Stimulated activated naive CD8-positive, alpha-beta T cell treated with anti-CD3 and anti-CD28 coated beads, Interleukin-15, amount 100 ng/mL, for 72 hours (primary cell): ENCODE measurements at places on chromosomes 16 and 17.

DNA sequence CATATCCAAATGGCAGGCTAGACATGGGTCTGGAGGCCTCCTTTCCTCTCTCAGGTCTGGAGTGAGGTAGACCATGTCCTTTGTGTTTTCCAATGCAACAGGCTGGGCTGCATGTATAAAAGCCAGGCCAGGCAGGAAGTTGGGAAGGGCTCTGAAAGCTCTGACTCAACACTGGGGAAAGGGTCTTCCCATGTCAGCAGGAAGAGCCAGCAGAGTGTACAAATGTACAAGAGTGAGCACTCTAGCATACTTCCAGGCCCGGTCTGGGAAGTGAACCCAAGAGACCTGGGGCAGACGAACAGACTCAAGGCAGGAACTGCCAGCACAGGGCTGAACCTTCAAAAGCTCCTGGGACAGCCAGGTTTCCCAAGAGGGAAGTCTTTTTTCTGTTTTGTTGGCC is 7.0 kb downstream of the ATPAF2 start:
- DNase-seq = no peak

- no peak for DNase-seq
These were observed 2.1 kb downstream of the CES5A start for GRCh38 chr16:55873122-55873521.

DNA sequence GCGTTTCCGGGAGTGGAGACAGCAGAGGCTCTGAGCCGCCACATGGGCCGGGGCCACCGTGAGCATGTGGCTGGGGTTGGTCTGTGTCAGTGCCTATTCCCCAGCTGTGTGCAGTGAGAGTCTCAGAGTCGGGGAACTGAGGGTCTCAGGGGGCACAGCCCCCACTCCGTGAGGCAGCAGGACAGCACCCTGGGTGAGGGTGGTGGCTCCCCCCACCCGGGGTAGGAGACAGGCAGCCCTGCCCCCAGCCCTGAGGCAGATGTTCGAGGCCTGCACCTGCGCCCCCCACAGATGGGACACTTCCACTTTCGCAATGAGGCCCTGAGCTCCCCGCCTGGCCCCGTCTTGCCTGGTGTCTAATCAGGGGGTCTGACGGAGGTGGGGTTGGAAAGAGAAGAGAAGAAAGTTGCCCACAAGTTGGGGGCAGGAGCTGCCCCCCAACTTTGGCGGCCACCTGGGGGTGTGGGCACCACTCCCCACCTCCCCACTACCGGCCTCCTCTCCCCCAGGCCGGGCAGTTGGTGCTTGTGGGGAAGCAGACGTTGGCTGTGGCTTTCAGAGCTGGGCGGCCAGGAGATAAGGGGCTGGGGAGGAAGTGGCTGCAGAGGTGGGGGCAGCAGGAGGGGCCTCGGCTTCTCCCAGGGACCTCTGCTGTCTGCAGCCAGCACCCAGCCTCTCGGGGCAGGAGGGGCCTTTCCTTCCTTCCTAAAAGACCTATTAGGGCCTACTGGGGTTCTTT is 1.8 kb upstream of the CBFA2T3 start:
- DNase-seq = no peak

- no peak for DNase-seq
These were observed 4.8 kb upstream of the C1QL1 start for GRCh38 chr17:44972953-44973352.

DNA sequence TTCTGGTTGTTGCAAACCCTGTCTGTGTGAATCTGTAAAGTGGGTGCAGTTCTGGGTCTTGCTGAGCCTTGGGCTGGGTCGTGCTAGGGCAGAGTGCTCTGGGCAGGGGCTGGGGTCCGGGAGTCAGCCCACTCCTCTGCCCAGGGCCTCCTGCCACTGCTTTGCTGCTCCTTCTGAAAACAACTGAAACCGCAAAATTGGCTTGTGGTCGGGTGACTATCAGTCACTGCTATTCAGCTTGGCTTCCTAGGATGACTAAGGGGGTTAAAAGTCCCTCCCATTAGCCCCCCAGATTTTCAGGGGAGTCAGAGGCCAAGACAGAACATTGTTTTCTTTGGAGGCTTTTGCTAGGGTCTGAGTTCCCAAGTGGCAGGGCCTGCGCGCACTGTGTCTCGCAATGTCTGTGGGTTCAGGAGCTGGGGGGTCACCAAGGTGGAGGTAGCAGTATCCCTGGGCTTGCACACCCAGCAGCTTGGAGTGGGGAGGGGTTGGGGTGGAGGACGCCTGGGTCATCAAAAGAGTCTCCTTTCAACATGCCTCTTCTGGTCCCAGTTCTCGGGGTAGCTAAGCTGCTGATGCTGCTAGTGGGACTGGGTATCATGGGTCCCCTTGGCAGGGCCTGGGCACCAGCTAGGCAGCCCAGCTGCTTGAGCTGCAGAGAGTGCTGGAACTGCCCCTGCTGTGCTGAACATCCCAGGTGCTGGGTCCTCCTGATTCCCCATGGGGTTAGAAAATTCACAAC is 13.5 kb upstream of the TBX21 start:
- DNase-seq = peak; percentile 82

GRCh38 chr17:21380659-21381058 is 4.5 kb downstream of the KCNJ12 start:
- DNase-seq = no peak

GRCh38 chr16:89350701-89351380 is 133.3 kb downstream of the ZNF778 start:
- peak; percentile 53 for DNase-seq

GRCh38 chr17:65896889-65897288 is 295.0 kb downstream of the CEP112 start:
- no peak for DNase-seq

DNA sequence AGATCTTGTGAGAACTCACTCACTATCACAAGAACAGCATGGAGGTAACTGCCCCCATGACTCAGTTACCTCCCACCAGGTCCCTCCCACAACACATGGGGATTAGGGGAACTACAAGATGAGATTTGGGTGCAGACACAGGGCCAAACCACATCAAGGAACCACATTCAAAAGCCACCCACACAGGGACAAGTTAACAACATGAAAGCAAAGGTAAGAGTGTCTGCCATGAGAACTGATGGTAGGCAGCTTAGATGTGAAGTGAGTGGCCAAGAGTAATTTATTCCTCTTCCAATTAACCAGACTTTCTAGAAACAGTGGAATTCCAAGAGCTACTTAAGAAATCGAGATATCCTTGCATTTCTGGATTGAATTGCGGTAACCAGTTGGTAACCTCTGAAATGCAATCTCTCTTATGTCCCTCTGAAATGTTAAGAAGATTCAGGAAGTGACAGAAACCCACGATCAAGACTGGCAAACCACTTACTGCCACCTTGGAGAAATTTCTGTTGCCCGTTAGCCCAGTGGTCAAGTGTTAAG is 167.4 kb upstream of the CACNG5 start:
- DNase-seq = peak; percentile 66

- no peak for DNase-seq
These were observed 38.5 kb downstream of the ZNF276 start for GRCh38 chr16:89759746-89760340.

GRCh38 chr16:64731891-64732290 is 390.0 kb downstream of the CDH11 start:
- no peak for DNase-seq

DNA sequence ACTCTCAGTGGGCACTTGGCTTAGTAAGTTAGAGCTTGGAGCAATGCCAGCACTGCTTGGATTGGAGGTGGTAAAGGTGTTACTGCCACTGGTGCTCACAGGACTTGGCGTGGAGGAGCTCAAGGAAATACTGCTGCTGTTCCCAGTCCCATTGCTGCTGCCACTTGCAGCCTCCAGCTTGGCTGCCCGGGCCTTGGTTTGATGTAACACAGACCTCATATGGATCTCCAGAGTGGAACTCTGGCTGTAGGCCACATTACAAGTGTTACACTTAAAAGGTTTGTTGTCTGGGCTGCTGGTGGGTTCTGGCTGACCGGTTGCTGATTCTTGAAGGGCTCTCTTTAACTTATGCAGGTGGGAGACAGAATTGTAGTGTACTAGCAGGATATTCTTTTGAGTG is 250.3 kb downstream of the ZFHX3 start:
- no peak for DNase-seq

DNA sequence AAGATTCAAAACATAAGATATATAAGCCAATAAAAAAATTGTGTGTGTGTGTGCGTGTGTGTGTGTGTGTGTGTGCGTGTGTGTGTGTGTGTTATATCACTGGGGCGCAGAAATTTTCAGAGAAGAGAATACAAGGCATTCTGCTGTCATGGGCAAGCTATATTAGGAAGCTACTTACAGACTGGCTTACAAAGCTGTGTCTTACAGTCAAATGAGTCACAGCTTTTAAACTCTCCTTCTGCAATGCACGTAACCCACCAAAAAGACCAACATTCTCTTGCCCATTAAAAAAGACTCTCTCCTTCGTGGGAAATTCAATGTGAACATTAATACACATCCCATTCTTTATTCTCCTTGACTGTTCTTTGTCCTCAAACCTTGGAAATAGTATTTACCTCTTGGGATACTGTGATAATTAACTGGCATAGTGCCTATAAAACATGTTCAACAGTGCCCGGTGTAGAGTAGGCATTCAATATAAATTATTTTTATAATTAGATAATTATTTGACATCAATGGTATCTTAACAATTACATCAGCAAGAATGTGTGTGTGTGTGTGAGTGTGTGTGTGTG is 860.4 kb upstream of the SOX9 start:
- no peak for DNase-seq

GRCh38 chr17:34243364-34244320 is 11.4 kb upstream of the CCL2 start:
- no peak for DNase-seq

- no peak for DNase-seq
These were observed 712 bp downstream of the TMEM256 start for GRCh38 chr17:7403043-7403726.

DNA sequence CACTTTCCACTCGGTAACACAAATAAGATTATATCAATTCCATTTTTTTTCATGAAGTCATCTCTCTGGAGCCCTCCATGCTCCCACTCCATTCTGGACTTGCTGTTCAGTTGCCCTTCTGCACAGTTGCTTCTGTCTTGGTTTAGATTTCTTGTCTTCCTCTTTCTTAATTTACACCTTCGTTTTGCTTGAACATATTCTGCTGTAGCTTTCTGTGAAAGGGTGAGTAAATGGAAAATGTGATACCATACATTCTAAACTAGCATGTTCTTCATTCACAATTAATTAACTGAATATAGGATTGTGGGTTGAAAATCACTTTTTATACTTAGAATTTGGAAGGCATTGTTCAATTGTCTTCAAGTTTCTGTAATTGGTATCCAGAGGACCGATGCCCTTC is 69.6 kb downstream of the VMP1 start:
- DNase-seq = no peak

- DNase-seq = no peak
These were observed 3.3 kb upstream of the COG1 start for GRCh38 chr17:73189417-73190099.

GRCh38 chr17:29710891-29711418 is 88.2 kb upstream of the CORO6 start:
- no peak for DNase-seq

- DNase-seq = no peak
These were observed 31.0 kb downstream of the SOX9 start for GRCh38 chr17:72151565-72152386.

DNA sequence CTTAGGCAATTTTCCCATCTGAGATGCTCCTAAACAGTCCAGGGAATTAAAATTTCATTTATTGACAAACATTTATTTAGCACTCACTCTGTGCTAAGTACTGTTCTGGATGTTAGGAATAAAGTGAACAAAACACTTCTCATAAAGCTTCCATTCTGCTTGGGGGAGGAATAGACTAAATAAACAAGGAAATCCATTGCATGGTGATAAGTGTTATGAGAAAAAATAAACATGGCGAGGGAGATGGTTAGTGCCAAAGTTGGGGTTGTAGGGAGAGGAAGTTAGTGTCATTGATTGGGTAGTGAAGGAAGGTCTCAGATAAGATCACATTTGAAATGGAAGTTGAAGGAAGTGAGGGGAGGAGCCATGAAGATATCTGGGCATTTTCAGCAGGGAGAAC is 72.2 kb upstream of the CES5A start:
- no peak for DNase-seq

DNA sequence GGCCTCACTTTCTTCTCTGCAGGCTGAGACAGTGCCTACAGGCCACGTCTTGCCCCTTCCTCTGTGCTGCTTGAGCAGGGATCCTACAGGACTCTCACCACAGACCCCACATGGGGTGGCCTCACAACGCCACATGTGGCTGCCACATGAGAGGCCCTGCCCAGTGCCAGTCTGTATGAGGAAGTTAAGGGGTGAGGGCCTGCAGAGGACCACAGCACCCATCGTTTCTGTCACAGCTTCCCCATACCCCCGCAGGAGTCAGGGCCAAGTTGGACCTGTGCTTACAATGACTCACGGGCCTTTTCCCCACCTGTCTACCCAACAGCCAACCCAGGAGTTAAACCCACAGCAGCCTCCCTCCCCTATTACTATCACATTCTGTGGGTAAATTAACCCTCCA is 2.9 kb upstream of the GSDMB start:
- DNase-seq = peak; percentile 70

DNA sequence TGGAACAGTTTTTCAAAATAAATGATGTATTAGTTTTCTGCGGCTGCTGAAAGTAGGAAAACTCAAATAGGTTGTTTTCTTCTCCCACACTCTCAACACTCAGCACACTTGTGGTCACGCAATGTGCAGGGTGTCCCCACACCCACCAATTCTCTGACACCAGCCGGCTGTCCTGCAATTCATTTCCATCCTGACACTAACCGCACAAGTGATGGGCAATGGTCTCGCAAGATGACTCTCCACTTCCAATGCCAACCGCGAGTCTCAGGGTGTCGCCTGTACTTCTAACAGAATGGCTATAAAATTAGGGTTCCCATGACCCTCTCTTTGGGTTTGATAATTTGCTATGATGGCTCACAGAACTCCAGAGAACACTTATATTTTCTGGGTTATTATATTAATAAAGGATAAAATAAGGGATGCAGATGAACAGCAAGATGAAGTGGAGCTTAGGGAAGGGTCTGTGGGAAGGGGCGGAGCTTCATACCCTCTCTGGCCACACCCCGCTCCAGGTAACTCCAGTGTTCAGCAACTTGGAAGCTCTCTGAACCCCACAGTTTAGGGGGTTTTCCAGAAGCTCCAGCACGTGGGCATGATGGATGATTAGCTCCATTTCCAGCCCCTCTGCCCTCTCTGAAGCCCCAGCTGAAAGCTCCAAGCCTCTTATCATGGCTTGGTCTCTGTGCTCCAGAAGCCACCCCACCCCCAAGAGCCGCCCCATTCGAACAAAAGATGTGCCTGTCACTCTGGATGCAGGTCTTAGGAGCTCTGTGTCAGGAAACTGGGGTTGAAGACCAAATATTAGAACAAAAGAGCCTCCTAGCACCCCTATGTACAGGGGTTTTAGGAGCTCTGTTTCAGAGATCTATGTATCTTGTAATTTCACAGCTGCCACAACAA is 19.8 kb downstream of the TAF1C start:
- DNase-seq = no peak

- no peak for DNase-seq
These were observed 19.1 kb downstream of the NOD2 start for GRCh38 chr16:50712560-50712898.

- no peak for DNase-seq
These were observed 99.7 kb downstream of the VPS53 start for GRCh38 chr17:614653-615546.

GRCh38 chr17:43881181-43881580 is 26.2 kb downstream of the MPP2 start:
- DNase-seq = no peak

GRCh38 chr16:3498988-3499387 is 1.8 kb upstream of the CLUAP1 start:
- DNase-seq = no peak
